ENCODE measurements at places on chromosomes 1 and 21.

GRCh38 chr1:34824817-34825454 lies 32.1 kb downstream of the GJA4 start:
- no peak for DNase-seq

- no peak for DNase-seq
These were observed 2.8 kb downstream of the DNAJC8 start for GRCh38 chr1:28229996-28230395.

DNA sequence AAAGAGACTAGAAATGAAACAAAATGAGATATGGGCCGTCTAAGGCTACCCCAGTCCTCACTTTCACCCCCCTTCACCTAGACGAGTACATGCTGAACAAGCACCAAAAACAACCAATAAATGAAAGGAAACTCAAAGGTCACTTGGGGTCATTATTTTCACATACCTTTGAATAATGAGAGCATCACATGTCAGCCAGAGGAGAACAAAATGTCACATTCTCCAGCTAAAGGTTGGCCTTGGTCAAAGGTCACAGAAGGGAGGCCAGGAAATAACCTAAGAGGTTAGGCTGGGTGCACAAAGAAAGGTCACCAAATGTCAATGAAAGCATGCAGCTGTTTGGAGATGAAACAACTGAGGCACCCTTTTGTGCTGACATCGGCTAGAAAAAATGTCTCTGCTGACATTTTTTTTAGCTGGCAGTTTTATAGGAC lies 288.7 kb upstream of the USP25 start:
- DNase-seq, result no peak

DNA sequence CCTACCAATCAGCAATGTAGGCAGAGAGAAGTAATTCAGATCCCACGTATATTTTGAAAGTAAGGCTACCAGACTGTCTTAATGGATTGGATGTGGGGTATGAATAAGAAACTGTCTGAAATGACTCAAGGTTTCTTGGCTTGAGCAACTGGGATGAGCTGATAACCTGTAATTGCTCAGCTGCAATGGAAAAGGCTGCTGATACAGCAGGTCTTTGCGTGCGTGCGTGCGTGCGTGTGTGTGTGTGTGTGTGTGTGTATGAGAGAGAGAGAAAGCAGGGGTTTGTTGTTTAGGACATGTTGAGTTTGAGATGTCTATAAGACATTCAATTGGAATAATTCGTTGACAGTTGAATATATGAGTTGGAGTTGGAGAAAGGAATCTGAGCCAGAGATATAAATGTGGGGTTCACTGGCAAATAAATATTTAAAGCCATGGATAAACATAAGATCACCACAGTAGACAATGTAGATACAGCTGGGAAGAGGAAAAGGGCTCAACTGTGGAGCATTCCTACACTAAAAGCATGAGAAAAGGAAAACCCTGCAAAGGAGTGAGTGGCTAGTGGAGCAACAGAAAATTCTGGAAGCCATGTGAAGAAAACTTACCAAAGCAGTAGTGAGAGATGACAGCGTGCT lies 72.9 kb downstream of the UCHL5 start:
- no peak for DNase-seq

- no peak for DNase-seq
These were observed 734.1 kb downstream of the LRRIQ3 start for GRCh38 chr1:73463873-73464272.

DNA sequence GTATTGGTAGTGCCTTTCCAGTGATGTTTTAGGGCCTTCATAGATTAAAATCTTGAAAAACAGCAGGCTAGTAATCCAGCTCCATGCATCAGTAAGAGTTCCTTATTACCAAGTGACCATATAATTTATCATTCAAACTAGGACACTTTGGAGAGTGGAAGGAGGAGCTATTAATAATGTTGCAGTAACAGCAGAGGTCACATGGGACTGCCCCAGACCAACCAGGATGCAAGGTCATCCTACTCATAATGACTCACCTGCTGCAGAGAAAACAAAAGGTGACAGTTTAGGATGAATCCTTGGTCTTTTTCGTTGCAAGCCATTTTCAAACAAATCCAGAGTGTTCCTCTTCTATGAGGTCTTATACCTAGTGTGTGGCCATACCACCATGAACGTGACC lies 187.4 kb downstream of the NUF2 start:
- DNase-seq, result no peak

DNA sequence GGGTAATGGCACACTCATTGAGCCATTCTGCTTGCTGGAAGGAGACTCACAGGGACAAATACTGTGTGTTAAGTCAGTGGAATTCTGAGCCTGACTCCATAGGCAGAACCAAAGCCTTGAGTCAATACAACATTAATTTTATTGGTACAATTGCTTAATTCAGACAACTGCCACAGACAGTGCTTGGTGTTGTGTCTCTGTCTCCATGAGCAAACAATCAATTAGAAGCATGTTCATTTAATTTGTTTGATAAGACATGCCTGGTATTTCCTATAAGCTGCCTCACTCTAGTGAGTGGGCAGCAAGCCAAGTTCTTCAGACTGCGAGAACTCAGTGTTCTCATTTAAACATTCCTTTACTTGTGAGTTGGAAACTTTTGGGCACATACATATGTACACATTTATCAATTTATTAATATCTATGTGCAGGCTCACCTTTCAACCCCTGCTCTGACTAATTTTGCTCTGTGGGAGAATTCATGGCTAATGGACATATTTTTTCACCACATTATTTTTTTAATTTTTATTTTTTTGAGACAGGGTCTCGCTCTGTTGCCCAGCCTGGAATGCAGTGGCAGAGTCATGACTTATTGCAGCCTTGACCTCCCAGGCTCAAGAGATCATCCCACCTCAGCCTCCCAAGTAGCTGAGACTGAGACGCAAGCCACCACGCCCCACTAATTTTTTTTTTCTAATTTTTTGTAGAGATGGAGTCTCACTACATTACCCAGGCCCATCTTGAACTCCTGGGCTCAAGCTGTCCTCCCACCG lies 4.5 kb upstream of the SRSF10 start:
- DNase-seq, result no peak

GRCh38 chr1:63861052-63861691 lies 87.4 kb downstream of the ROR1 start:
- DNase-seq, result no peak

Data from CD4-positive, alpha-beta T cell treated with Interleukin-17A for 1 hour (primary cell).